ENCODE measurements at places on chromosomes 2 and 18. TPM values are rescaled to one million over a fixed set of nuclear protein-coding genes. Genes with fewer than 3 reads are reported as not detected.

- DNase-seq: no peak
Observed at GRCh38 chr18:45777393-45777792, 48.1 kb upstream of the SIGLEC15 start.

- no peak for DNase-seq
Observed at GRCh38 chr2:105394951-105395611, 3.8 kb downstream of the FHL2 start.

COLEC11 gene
- 0.21 TPM for total RNA-seq

GRCh38 chr18:64083916-64084315, 65.0 kb downstream of the LINC00305 start:
- no peak for DNase-seq

GPR75 gene
- total RNA-seq: 1.0 TPM

DNA sequence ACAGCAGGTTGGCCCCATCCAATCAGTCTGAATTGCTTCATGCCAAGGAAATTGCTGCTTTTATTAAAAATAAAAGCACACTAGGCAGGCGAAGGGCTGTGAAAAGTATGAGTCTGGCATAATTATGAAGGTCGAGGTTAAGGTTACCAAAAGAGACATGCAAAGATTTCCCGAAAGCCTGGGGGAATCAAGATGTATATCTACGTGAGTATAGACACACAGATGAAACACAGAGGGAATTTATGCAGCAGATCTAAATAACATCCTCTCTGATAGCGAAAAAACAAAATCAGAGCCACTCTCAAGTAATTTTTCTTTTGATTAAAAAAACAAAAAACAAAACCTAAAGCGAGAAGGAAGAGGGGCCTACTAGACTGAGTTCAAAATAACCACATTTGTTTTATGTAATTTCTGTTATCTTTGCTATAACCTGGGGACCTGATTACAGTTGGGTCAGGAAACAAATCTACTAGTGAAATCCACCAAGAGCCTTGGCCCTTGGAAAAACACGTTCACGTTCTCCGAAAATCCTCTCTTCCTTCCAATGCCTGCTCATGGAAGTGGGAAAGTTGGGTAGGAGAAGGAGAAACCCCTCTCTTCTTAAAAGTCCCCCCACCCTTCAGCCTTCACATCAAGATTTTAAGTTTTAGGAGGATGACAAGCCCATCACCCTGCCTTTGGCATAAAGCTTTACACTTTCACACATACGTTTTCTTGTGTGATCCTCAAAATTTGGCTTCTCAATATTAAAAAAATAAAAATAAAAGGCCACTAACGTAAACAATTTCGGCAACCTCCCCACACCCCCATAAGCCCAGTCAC, 1.4 kb downstream of the AAK1 start:
- no peak for DNase-seq

- no peak for DNase-seq
Observed at GRCh38 chr2:112876971-112877361, 34.0 kb upstream of the IL37 start.

DNA sequence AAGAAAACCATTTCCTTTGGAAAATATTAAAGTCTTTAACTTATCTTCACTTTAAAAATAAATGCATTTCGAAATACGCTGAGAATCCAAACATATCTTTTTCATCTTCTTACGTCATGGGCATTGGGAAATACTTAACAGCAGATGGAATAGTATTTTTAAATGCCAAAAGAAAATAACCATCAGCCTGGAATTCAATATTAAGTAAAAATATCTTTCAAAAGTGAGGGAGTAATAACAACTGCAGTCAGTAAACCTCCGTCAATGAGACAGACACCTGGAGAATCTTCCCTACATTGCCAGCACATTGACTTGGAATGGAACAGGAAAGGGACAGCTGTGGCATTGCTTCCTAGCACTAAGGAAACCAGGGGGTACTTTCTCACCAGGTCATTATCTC, 290.4 kb upstream of the TNP1 start:
- no peak for DNase-seq

C2orf74 gene
- 20.9 TPM for total RNA-seq

LCLAT1 gene
- total RNA-seq: 51.6 TPM

DNA sequence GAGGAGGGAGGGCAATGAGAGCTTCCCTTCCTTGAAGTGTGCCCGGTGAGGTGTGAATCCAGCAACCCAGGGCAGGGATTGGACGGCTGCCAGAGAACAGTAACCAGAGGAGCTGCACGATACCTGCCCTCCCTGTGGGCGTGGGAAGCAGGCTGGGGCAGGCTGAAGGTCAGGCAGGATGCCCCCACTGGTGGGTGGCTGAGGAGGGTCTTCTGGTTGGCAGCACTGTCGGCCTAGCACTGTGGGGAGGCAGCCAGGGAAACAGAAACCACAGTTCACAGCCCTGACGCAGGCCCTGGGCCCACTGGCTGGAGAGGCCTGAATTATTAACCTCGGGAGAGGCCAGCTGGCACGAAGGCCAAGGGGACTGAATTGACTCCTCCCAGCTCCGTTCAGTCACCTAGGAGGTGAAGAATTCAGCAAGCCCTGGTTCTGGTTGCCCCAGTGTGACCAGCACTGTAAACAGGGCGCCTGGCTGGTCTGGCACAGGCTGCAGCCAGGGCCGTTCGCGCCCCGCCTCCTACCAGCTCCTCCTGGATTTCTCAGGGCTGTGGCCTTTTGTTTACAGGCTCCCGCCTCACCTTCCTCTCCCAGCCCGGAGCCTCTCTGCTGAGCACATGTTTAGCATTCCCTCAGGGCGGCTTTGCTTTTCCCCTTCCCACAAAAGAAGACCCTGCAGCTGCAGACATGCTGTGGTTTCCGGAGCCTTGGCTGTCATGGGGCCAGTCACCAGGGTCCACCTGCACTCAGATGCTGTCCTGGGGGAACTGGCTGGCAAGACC, 97.8 kb downstream of the B3GNT2 start:
- no peak for DNase-seq

- no peak for DNase-seq
Observed at GRCh38 chr2:235769046-235769445, 275.2 kb downstream of the AGAP1 start.

DNA sequence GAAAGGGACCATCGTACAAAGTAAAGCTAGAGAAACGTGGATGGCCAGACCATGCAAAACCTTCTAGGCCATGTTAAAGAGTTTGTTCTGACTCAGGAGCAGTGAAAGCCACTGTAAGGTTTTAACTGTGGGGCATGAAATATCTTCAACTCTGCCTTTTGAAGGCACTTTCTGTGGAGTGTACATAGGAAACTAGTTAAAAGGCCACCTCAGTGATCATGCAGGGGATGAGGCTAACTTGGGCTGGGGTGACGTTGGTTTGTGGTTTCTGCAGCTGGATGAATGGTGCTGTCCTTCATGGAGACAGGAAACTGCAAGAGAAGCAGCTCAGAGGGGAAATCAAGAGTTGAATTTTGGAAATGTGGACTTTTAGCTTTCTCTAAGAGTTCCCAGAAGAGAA, 190.7 kb downstream of the CDCA7 start:
- DNase-seq: no peak

DNA sequence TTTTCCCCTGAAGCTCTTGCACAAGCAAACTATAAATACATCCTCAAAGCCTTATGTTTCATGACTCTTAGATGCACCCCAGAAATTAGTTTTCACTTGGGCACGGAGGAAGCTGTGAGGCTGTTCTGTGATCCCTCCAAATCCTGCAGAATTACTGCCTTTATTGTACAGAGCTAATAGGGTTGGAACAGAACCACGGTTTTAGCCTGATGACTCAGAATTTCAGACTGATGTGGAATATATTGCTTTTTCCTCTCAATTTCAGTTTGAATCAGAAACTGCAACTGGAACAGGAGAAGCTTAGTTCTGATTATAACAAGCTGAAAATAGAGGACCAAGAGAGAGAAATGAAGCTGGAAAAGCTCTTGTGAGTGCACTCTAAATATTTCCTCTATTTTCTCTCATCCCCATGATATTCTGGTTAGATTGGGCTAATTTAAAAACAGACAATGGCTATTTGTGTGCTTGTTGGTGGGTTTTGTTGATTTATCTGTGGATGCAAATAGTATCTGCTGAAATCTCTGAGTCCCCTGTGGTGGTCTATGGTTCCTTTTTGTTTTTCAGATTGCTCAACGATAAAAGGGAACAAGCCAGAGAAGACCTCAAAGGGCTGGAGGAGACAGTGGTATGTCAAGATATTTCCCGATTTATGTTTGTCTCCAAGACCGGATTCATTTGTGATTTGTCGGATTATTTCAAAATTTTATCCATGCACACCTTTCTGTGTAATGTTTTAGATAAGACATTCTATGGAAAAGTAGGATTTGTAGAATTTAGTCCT, 38.2 kb upstream of the LYPD6B start:
- DNase-seq: no peak

GRCh38 chr2:145957929-145958328, 1438.0 kb upstream of the ZEB2 start:
- DNase-seq: no peak

DNA sequence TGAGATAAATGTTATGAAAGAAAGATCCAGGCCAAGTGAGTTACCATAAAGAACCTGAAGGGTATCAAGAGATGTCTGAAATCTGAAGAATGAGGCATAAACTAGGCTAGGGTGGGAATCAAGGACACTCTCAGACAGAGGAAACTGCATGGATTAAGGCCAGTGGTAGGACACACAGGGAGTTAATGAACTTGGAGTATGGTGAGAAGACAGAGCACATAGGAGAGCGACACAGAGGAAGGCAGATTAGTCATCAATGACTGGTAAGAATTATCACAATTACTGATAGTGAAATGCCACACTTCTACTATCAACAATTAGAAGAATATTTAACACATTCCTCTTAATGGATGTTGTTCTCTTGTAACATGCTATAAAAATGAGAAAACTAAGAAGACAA, 76.9 kb downstream of the TTC21B start:
- peak; percentile 2 for DNase-seq

NYAP2 gene
- total RNA-seq: not detected

- no peak for DNase-seq
Observed at GRCh38 chr18:30556112-30556511, 486.4 kb downstream of the DSC3 start.

RAD51AP2 gene
- not detected for total RNA-seq

ZNF24 gene
- 57.4 TPM for total RNA-seq

GRCh38 chr2:143952536-143952935, 567.4 kb downstream of the ZEB2 start:
- no peak for DNase-seq

GRCh38 chr2:96205888-96206287, 2.7 kb downstream of the STARD7 start:
- DNase-seq: no peak

GRCh38 chr2:30971231-30972025, 164.2 kb upstream of the CAPN13 start:
- DNase-seq: no peak

GRCh38 chr2:113762377-113763118, 6.1 kb upstream of the SLC35F5 start:
- no peak for DNase-seq

CLEC4F gene
- total RNA-seq: not detected
